ENCODE measurements at places on chromosomes 4 and X. TPM values are rescaled to one million over a fixed set of nuclear protein-coding genes. Genes with fewer than 3 reads are reported as not detected.

GRCh38 chr4:18954538-18954937 lies 933.0 kb upstream of the LCORL start:
- DNase-seq: no peak

DNA sequence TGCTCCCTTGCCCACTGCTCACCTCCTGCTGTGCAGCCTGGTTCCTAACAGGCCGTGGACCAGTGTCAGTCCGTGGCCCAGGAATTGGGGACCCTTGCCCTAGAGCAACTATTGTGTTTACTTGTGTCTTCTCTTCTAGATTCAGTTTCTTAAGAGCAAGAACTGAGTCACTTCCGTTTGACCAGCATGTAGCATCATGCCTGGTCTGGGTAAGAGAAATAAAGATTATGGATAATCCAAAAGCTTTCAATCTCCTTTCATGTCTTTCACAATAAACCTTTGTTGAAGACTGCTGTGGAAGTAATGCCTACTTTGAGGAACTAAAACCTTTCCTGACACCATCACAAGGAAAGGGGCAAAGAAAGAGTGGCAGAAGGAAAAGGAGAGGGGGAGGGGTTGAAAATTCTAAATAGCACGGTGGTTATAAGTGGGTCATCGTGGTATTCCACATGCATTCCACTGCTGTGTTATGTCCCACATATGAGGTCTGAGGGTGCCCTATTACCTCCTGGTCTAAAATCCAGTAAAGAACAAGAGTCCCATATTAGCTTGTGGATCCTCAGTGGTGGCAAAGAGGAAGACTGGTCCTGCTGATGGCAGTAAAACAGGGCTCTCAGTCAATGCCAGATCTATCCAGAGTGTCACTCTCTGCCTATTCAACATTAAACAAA lies 133.4 kb downstream of the RASL11B start:
- no peak for DNase-seq

GRCh38 chrX:14427614-14428013 lies 101.7 kb upstream of the GLRA2 start:
- DNase-seq: no peak

GRCh38 chr4:159829184-159829583 lies 726.3 kb downstream of the RAPGEF2 start:
- DNase-seq: no peak

Gene BEX5
- 10.0 TPM for polyA plus RNA-seq

- no peak for DNase-seq
Measured at GRCh38 chr4:169174247-169174646, 96.5 kb downstream of the SH3RF1 start.

GRCh38 chr4:139704915-139705485 lies 39.4 kb downstream of the MGST2 start:
- no peak for DNase-seq

All from renal pelvis (tissue), 12 donors.